Activated CD4-positive, alpha-beta T cell treated with anti-CD3 and anti-CD28 coated beads, Interleukin-2, amount 10 ng/mL, durations not matched to agents 7 days and 5 days (primary cell): ENCODE measurements at places on chromosomes 7 and 10. TPM values are rescaled to one million over a fixed set of nuclear protein-coding genes. Genes with fewer than 3 reads are reported as not detected.

GRCh38 chr7:42617806-42618457 is 293.9 kb downstream of the C7orf25 start:
- no peak for DNase-seq

- DNase-seq, result no peak
Measured at GRCh38 chr7:36871355-36871738, 147.1 kb upstream of the AOAH start.

- no peak for DNase-seq
Measured at GRCh38 chr7:66036788-66037187, 38.8 kb upstream of the ASL start.

GRCh38 chr7:17939606-17940301 is 540 bp downstream of the SNX13 start:
- peak; percentile 51 for DNase-seq

- no peak for DNase-seq
Measured at GRCh38 chr7:157757211-157757610, 420.4 kb downstream of the DNAJB6 start.

GRCh38 chr7:15747712-15748111 is 61.2 kb upstream of the MEOX2 start:
- no peak for DNase-seq

DNA sequence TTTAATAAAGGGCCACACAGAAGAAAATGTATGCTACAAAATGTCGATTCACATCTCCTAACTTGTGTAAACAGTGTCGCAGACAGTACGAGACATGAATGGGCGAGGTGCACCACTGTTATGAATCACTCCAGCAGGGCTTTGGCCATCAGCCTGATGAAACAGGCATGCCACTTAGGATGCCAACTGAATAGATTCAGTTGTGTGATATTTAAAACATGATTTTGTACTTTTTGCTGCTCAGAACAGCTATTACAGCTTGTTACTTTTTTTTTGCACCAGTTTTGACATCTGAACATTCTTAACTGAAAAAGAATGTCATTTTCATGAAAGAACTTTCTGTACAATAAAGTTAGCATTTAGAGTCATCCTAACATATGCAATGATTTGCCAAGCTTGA is 138.1 kb downstream of the VTI1A start:
- no peak for DNase-seq

DNA sequence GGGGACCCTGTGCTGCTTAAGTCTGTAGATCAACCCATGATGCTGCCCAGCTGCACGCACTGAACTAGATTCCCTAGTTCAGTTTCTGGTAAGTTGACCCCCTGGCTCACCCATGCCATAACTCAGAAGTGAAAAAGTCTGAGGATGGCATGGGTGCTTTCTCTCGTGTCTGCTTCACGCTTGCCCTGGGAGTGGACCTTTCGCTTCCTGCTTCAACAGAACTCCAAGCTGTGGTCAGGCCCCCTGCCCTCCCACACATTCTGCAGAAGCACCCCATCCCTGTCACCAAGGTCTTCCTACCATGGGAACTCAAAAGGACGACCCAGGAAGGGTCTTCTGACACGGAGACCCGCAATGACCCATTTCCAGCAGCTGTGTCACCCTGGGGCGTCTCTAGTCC is 39.9 kb downstream of the LRRC18 start:
- no peak for DNase-seq

DNA sequence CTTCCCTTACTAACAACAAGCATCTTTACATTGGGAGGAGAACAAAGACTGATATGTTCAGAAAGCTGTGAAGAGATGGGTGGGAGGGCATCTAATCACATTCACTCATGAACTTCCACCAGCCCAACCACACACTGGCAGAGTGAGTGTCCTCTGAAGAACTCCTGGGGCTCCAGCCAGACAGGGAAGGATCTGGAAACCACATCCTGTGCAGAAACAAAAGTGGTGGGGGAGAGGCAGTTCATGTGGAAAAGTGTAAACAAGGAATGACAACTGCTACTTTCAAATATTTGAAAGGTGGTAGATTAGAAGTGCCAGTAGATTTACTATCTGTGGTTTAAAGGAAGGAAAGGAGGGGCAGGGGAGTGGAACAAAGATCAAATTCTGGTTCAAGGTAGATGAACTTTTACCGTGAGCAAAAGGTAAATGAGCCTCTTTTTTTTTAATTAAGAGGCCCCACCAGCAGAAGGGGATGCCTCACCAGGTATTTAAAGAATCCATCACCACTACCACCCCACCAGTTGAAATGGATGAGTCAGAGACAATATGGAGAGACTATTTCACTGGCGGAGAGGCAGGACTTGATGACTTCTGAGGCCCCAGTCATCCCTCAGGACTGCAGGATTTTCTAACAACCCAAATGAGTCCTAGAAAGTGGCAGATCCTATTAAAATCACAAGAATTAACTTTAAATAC is 34.5 kb downstream of the GOT1 start:
- no peak for DNase-seq

DNA sequence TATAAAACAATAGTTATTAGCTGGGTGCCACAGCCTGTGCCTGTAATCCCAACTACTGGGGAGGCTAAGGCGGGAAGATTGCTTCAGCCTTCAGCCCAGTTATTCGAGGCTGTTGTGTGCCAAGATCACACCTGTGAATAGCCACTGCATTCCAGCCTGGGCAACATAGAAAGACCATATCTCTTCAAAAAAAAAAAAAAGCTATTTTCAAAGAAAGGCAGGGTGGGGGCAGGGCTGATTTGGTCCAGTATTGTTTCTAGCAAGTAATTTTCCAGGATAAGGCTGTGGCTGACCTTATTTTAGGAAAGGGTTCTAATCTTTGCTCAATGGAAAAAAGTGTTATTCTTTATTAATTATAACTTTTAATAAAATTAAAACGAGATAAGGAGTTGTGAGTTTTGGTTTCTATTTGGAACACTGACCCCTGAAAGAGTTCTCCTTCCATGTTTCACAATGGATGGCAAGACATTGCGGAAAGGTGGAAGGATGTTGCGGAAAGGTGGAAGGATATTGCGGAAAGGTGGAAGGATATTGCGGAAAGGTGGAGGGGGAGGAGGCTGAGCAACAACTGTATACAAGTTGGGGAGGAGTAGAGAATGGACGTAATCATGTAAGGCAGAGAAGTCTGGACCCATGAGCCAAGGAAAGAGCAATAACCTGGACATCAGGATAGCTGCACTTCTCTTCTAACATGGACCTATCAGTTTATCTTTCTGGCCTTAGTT is 1.5 kb upstream of the C1GALT1 start:
- no peak for DNase-seq

The ZNF365 gene
- total RNA-seq, result not detected

The ASB10 gene
- not detected for total RNA-seq

The C10orf53 gene
- not detected for total RNA-seq
